Activated naive CD4-positive, alpha-beta T cell treated with anti-CD3 and anti-CD28 coated beads for 36 hours (primary cell): ENCODE measurements at places on chromosomes 2 and 18. TPM values are rescaled to one million over a fixed set of nuclear protein-coding genes. Genes with fewer than 3 reads are reported as not detected.

GRCh38 chr2:190882856-190883582 lies 2.4 kb downstream of the GLS start:
- H3K27ac ChIP-seq: peak overlapping the region; percentile 97
- peaks cover 37% of the 10 kb centered on the region for H3K4me1 ChIP-seq
- no peaks in the 10 kb centered on the region for H3K27me3 ChIP-seq
- H3K4me3 ChIP-seq: peak overlapping the region; percentile 90

DNA sequence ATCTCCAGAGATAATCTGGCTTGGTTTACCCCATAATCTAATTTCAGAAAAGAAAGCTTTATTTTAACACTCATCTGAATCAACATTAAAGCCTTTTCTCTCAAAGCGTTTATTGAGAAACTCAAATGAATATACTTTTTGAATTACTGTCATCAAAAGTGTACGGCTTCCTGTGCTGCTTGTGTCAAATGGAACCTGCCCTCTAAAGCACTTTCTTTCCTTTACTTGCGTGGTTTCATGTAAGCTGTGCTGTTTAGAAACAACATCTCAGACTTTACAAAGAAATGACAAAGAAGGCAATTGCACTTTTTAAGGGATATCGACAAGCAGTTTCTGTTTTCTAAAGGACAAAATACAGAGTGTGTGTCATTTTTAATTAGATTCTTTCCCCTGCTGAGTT lies 35.1 kb downstream of the CYBRD1 start:
- peak; percentile 32 for DNase-seq
- peaks cover 1% of the 10 kb centered on the region for H3K27me3 ChIP-seq
- H3K27ac ChIP-seq: peak overlapping the region; percentile 50
- H3K4me3 ChIP-seq: peak overlapping the region; percentile 3
- no peaks in the 10 kb centered on the region for H3K4me1 ChIP-seq

- DNase-seq: no peak
- no peaks in the 10 kb centered on the region for H3K4me1 ChIP-seq
- peaks cover 13% of the 10 kb centered on the region for H3K27me3 ChIP-seq
- H3K27ac ChIP-seq: no peak overlapping the region
Measured at GRCh38 chr18:50158866-50159653, 35.9 kb downstream of the MYO5B start.

Gene GPR75
- 0.10 TPM for total RNA-seq
